CD4-positive, alpha-beta T cell treated with Interferon alpha-2 for 1 hour (primary cell): ENCODE measurements at places on chromosomes 4 and X.
A peak's percentile ranks its signal among the peaks of the same experiment; 100 is the strongest.

- no peak for DNase-seq
Measured at GRCh38 chrX:40383969-40384368, 196.8 kb upstream of the ATP6AP2 start.

GRCh38 chr4:7703688-7704087 is 236.0 kb downstream of the AFAP1 start:
- no peak for DNase-seq

DNA sequence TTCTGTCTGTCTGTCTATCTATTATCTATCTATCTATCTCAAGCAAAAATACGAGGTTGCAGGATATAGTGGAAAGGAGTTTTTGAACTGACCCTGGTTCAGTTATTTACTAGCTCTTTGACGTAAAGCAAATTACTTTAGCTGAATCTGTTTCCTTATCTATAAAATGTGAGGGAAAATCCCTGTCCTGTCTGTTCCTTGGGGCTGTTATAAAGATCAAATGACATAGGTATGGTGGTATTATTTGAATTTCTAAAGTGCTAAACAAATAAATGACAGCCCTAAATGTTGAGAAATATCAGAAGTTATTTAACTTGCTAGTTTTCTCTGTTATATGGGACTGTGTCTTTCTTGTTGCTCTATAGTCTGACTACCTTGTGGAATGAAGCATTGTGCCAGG is 55.0 kb downstream of the MAGEC1 start:
- DNase-seq: no peak

DNA sequence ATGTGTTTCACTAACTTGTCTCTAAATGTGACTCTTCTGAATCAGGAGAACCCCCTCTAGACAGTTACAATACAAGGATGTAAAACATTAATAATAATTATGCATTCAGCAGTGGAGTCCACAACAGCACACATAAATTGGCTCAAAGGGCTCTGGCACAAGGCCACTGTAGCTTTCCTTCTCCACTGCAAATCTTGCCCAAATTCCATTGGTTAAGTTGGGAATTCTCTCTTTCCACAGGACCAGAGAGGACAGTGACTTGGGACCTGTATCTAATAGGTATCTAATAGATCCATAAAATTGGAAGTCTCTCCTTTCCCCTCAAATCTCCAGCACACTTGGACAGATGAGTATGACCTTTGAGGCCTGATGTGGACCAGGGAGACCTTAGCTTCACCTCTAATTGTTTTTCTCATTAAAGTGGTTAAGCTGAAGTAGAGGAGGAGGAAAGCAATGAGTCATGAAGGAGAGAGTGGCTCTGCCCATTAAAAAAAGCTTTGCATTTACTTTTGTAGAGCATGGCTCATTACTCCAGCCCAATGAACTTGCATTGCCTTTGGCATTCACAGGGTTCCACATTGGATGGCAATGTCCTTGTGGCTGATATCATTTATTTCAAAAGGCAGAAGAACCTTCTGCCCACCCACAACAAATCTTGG is 72.3 kb upstream of the SH3RF1 start:
- DNase-seq: no peak

GRCh38 chrX:107673933-107674479 is 45.7 kb downstream of the PRPS1 start:
- peak; percentile 95 for DNase-seq

GRCh38 chrX:45266456-45266855 is 65.8 kb upstream of the DIPK2B start:
- no peak for DNase-seq

GRCh38 chrX:120790118-120790517 is 85.5 kb downstream of the CT47B1 start:
- peak; percentile 14 for DNase-seq

- DNase-seq: no peak
Measured at GRCh38 chr4:95411371-95412088, 137.2 kb downstream of the UNC5C start.

DNA sequence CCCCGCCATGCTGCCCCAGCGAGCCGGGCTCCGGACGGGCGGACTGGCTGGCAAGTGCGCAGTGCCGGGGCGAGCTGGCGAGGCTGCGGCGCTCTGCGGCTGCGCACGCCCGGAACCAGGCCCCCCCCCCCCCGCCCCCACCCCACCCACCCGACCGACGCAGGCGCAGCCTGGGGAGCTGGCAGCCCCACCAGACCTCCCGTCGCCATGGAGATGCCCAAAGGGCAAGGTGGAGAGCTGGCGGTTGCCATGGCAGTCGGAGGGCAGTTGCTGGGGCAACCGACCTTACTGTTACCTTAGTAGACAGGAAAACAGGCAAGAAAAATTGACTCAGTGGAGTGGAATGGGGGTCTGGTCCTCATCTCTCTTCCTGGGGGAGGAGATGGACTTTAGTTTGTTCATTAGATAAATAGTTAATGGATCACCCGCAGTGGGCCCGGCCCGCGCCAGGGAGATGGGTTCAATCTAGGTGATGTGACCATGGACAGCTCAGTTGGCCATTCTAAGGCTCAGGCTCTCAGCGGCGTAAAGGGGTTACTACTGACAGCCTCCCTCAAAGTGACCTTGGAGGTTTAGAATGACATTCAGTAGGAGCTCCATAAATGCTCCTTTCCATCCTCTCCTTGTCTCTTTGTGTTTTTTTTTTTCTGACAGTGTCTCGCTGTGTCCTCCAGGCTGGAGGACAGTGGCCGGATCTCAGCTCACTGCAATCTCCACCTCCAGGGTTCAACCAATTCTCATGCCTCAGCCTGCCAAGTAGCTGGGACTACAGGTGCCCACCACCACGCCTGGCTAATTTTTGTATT is at the start of gene PCSK1N:
PCSK1N (minus strand) TSS at position 87 of the 806 bp plus-strand sequence; CDS start at position 9, 78 bp downstream.
- DNase-seq: peak; percentile 60

DNA sequence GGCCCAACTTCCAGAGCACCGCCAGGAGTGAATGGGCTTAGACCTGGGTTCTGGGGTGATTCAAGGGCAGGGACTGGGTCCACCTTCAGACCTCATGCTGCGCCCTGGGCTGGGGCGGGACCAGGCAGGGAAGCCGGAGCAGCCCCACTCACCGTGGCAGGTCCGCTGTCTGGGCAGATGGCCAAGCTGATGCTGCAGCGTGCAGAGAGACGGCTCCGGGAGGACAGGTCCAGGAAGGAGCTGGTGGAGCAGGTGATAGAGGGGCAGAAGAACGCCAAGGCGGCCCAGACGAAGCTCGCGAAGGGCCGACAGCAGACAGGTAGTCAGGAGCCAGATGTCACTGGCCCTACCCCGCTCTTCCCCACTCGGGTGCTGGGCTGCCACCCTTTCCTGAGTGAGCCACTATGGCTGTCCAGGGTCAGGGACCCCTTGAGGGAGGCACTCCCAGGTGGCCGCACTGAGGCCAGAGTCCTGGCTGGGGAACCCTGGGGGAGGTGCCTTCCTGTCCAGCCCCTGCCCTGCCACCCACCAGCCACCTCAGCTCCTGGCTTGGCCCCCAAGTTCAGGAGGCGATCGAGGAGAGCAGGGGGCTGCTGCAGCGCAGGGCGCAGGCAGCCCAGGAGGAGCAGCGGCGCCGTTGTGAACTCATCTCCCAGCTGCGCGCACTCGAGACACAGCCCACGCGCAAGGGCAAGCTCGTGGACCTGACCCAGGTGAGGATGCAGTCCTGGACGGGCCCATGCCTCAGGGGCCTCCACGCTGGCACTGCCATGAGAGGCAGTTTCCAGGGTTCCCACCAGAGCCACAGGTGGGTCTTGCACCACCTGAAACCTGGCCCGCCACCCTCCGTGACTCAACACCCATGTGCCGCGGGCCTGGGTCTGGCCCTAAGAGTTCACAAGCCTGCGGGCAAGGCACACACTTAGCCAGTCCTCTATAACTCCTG is 10.1 kb upstream of the RNF4 start:
- DNase-seq: no peak

DNA sequence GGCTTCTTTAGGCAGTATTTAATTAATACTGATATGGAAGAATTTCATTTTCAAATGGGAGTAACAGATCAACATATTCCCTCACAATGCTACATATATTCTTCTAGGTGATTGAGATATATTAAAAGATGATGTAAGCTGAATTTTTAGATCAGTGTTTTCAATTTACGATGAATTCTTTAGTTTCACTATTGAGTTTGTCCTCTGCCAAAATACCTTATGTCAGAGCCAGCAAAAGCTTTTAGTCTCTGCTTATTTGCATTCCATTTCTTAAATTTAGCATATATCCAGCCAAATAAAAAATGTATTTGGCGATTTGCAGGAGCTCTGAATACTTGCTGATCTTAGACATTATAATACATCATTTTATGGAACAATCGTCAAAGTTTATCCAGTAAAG is 144.3 kb downstream of the MOSPD2 start:
- DNase-seq: no peak

GRCh38 chr4:120508036-120508435 is 414.5 kb downstream of the PRDM5 start:
- DNase-seq: no peak

- peak; percentile 12 for DNase-seq
Measured at GRCh38 chr4:185011408-185011807, 6.9 kb upstream of the HELT start.

GRCh38 chrX:10450229-10450958 is 170.0 kb downstream of the MID1 start:
- DNase-seq: no peak

GRCh38 chr4:123110147-123110546 is 187.8 kb upstream of the NUDT6 start:
- no peak for DNase-seq

DNA sequence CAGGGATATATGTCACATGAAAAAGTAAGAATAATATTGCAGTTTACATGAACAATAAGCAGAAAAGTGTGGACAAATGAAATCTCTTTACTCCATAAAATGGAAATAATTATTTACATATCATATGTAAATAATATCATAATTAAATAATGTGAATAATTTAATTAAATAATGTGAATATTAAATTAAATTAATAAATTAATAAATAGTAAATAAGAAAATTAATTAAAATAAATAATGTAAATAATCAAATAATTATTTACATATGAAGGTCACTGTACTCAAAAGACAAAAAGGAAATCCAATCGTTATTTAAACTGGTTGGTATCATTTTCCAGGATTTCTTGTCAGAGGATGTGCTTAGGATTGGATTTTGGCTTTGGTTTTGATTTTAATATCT is 201.1 kb upstream of the ETNPPL start:
- DNase-seq: no peak

- DNase-seq: no peak
Measured at GRCh38 chrX:2656257-2656836, 34.7 kb upstream of the CD99 start.

DNA sequence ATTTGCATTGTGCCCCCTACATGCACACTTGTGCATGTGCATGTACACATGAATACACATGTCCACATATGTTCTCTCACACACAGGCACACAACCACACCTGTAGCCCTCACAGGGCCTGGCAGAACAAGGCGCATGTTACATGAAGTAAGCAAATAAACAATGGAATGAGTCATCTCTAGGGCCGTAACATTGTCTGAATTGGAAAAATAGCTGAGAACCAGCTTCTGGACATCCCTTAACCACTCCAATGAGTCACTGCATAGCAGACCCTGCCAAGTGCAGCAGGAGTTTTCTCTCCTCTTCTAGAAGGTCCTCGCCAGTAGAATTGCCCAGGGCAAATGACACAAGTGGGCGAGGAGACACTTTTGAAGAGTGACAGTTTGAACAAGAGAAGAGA is 66.1 kb downstream of the MAGEA10 start:
- DNase-seq: no peak

DNA sequence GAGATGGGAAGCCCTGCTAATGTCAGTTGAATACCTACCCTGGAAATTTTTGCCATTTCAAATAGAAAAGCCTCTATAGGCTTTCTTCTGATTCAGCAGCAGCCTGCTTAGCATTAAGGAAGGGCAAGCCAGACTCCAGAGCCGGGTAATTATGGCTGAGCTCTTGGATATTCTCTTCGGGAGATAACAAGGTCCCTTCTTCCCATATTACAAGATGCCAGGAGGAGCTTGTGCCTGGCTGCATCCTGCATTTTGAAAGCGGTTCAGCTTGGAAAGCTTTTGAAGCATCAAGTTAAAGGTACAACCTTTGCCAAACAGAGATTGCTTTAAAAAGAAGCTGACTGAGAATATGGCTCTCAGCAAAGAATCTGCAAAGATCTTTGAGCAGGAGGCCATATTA is 399.6 kb upstream of the RPS6KA3 start:
- DNase-seq: no peak

DNA sequence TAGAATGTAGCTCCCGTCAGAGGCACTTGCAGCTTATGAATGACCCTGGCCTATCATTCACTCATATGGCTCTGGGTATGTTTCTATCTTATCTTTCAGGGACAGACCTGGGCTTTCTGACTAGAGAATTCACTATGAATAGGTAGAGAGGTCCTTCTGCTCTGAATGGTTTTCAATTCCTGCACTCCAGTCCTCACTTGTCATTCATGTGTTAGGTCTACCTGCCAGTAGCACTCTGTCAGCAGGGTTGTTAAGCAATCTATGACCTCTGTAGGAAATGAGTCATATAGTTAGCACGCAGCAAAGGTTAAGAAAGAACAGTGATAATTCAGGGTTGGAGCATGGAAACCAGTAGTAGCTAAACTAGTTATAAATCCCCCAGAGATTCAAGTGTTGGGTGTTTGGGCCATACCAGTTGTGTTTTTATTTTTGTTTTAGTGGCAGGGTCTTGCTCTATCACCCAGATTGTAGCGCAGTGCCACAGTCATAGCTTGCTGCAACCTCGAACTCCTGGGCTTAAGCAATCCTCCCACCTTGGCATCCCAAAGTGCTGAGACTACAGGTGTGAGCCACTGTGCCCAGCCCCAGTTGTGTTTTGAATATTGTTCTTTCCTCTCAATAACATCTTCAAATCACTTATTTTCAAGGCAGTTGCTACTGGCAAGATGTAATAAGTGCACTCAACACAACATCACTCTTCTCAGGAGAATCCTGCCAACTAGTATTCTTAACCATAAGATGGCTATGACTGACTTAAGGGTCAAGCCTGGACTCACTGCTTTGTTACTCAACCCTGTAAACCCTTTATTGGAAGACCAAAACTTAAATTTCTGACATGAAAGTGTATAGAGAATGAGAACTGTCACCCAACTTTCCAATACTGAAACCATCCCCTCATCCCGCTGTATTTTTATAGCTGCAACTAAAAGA is 25.1 kb downstream of the ARL13A start:
- no peak for DNase-seq

- no peak for DNase-seq
Measured at GRCh38 chr4:126051689-126052424, 737.1 kb downstream of the FAT4 start.

DNA sequence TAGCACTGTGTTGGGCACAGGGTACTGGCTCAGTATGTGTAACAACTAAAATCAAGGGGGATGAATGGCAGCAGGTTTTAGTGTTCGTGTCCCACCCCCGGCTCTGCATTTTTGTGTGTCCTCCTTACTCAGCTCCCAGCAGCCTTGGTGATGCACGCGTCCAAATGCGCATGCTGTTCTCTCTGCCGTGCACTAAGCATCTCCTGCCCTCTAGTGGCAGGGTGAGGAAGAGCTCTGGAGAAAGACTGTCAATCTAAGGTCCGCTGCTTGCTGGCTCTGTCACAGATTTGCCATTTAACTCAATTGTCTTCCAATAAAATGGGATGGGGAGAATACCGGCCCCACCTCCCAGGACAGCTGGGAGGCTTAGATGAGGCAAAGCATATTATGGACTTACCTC is 61.4 kb downstream of the WFS1 start:
- DNase-seq: no peak

GRCh38 chr4:175703956-175704600 is 108.0 kb downstream of the GPM6A start:
- no peak for DNase-seq

- DNase-seq: no peak
Measured at GRCh38 chr4:26815706-26816105, 44.9 kb upstream of the STIM2 start.
